AML-193 (cell line): ENCODE measurements at places on chromosomes 3 and 15.

DNA sequence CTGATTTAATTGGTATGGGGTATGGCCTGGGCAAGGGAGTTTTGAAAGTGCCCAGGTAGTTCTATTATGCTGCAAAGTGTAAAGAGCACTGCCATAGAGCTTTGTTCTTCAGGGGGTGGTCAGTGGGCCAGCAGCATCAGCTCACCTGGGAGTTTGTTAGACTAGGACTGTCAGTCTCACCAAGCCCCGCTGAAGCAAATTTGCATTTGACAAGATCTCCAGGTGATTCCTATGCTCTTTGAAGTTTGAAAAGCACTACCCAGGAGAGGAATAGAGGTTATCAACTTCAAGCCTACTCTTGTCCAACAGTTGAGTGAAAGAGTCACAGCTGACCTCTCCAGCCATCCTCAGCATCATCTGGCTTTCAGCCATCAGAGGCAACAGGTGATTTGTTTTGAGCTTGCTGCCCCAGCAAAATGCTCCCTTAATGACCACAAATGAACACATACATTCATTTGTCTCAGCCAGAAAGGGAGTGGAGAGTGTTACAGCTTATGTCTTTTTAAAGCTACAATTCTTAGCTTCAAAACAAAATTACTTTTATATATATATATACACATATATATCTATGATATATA, 8.0 kb downstream of the ZSCAN2 start:
- DNase-seq, result no peak

DNA sequence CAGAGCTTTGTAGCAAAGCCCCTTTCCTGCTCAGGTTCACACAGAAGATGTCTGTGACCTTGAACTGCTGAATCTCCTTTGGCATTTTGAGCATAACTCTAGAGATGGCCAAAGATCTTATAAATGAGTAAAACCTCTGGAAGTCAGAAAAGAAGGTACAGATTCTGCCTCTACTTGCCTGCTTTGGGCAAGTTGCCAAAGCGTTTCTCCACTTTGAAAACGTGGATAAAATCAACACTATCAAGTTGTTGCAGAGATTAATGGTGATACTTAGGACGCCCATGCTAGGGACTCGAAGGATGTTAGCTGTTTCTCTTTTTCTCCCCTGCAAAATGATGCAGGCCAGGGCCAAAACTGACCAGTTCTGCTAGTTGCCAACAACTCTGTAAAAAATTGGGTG, 68.0 kb upstream of the CMTM7 start:
- DNase-seq, result no peak

DNA sequence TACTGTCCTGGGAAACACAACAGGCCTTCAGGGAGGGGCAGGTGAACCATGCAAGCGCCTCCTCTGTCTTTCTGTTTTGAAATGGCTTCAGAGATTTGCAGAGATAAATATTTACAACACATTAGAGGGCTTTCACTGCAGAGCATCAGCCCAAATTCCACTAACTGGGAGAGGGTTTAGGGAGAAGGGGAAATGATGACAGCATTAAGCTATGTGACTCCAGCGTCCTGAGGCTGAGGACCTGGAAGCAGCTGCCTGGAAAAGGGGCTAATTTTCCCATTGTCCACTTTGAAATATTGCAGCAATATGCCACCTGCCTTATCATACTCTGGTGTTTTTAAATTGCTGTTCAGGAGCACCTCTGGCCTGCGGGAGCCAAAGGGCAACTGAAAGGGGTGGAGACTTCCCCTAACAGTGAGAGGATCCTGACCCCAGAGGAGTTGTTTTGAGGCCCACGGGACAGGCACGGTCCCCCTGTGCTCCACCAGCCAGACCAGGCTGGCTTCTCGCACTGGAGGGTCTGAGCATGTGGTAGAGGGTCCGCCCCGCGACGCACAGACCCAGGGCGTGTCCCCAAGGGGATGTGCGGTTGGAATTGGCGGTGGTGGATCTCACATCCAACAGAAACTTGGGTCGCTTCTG, 110.6 kb downstream of the XXYLT1 start:
- no peak for DNase-seq

DNA sequence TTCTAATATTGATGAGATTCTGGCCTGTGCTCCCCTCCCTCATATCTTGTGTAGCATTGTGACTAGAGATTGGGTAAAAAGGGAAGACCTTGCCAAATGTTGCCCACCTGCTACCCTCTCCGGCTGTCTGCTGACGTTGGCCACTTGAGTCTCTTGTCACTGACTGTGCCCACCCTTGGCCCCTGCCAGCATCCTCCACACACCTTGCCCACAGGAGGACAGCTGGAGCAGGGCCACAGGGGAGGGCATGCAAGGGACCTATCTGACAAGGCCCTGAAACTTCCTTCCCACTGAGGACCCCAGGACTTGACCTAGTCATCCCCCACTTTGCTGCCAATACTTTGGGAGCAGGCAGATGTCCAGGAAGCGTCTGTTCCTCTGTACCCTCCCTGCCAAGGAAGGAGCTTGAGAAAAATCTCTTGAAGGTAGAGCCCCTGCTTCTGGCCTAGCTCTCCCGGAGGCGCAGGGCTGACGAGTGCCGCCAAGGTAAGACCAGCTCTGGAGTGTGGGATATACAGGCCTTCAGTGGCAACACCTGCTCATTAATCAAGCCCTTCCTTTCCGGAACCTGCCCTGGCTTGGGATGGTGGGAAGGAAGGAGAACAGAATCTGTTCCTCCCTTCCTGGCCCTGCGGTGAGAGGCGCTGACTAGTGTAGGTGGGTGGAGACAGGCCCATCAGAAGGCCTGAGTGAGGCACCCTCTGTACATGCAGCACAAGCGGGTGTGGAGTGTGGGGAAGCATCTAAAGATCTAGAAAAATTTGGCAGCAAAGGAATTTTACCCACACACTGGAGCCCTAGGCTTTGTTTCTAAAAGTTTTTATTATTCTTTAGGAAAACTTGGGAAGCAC, 4.9 kb upstream of the PAK6 start:
- DNase-seq, result no peak

DNA sequence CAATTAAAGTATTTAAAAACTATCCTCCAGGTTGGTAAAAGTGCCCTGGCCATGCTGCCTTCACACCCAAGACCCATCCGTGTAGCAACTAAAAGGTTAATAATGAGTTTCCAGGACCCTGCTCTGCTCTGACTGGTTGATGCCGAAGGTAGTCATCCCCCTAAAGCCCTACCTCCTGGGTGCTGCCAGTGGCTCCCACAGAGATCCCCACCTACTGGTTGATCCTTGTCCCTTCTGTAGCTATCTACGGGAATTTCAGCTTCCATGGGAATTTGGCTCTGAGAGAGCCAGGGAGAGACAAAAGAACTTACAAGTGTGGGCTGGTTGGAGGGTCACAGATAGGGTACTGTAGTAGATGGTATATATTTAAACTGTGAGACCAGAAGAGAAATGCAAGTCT, 110.6 kb upstream of the NANOGP8 start:
- DNase-seq, result no peak

DNA sequence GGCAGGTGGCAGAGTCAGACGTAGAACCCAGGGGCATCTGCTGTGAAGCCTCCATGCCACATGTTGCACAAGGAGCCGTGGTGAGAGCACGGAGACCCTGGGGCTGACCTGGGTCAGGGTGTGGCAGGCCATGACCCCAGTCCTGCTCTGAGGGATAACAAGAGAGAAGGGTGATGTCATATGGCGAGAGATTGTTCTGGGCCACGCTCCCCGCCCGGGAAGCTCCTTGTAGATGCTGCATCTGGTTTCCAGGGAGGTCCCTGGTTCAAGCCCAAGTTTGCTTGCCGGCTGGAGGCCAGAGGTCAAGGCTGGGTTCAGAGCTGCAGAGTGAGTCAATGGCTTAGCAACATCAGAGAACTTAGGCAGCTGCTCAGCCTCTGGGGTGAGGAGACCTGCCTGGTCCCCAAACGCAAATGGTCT, 17.3 kb downstream of the FGD5 start:
- DNase-seq, result no peak

- no peak for DNase-seq
Observed at GRCh38 chr3:141643391-141643790, 94.7 kb upstream of the RNF7 start.

- no peak for DNase-seq
Observed at GRCh38 chr3:133461291-133461690, 61.4 kb downstream of the BFSP2 start.

GRCh38 chr3:134656211-134656800, 5.5 kb upstream of the KY start:
- DNase-seq, result no peak

GRCh38 chr15:78140292-78140691, 8.9 kb upstream of the IDH3A start:
- DNase-seq, result no peak

DNA sequence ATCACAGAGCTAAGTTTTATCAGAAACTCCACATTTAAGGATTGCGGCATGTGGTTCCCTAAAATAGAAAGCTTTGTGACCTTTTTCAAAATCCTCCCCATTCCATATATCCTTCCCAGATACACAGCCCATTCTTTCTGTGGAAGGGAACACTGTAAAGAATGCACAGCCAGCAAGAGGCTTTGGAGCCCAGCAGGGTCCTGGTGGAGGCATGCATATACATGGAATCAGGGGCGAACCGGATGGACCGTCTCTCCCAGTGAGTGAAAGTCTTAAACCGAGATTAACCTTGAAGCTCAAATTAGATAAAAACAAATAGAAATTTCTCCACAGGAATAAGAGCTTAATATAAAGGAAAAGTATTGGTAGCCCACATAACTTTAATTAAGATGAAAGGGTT, 436.2 kb upstream of the MDFIC2 start:
- DNase-seq, result no peak

- DNase-seq, result no peak
Observed at GRCh38 chr15:26631894-26632293, 141.0 kb downstream of the GABRB3 start.

GRCh38 chr15:72319985-72320671, at the start of gene CELF6:
Gene CELF6 (minus strand): TSS chr15:72320157. CDS start chr15:72319874, 283 bp downstream.
- no peak for DNase-seq

DNA sequence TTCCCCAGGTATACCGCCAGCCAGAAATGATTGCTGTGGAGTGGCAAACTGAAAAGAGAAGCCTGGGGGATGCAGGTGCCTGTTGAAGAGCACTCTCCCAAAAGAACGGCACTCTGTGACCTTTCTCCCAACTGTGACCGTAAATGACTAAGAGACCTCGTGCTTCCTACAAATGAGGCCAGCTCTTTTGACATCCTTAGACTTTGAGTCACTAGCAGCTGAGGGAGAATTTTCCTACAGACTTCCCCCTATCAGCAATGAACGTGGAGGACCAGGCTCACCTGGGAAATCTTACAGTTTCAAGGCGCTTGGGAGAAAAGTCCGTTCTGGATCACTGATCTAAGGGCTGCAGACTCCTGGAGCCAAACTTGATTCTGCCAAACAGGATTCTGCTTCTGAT, 8.6 kb downstream of the AQP9 start:
- DNase-seq, result peak; percentile 85

GRCh38 chr3:156964577-156964976, 138.4 kb downstream of the LEKR1 start:
- no peak for DNase-seq

DNA sequence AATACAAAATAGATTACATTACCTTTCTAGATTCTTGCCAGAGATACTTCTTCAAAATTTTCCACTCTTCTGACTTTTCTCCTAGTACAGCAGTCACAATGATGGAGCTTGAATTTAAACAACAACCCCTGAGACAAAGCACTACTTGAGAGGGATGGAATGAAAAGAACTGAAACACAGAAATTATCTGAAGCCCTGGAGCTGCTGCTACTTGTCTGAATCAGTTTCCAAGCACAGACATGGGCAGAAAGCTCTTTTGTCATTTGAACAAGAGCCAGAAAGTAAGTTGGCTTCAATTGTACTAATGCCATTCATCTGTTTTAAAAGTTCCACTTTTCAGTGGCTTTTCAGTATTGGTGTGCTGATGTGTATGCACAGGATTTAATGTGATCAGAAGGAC, 718.5 kb upstream of the ARPP21 start:
- no peak for DNase-seq

DNA sequence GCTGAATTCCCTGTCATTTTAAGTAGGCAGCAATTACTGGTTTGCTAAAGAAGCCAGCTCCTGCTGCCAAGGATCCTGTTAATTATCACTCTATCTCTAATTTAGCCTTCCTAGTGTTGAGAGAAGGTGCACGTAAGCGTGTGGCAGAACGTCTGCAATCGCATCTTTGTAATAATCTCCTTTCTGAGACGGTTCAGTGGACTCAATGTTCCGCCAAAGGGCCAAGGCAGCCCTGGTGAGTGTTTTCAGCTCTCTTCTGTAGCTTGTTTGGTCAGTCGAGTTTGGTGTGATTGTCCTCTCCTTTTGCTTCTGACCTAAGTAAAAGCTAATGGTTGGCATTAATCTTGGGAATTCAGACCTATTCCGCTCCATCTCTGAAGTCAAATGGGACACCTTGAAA, 24.2 kb downstream of the MITF start:
- no peak for DNase-seq

DNA sequence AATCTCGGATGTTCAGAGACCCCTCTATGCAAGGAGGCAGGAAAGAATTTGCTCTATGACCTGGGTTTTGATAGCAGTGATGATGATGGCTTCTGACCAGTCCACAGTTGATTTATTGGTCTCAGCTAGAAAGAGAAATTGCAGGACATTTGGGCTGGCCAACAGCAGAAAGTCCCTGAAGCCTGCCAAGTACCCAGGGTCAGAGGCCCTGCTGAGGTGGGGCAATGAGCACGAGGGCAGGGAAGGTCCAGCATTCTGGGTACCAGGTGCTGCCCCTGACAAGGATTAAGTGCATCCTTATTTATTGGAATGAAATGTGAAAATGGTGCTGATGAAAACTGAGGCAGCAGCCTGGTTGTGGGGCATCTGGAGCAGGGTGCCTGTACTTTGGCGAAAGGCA, 19.8 kb downstream of the C3orf62 start:
- no peak for DNase-seq

DNA sequence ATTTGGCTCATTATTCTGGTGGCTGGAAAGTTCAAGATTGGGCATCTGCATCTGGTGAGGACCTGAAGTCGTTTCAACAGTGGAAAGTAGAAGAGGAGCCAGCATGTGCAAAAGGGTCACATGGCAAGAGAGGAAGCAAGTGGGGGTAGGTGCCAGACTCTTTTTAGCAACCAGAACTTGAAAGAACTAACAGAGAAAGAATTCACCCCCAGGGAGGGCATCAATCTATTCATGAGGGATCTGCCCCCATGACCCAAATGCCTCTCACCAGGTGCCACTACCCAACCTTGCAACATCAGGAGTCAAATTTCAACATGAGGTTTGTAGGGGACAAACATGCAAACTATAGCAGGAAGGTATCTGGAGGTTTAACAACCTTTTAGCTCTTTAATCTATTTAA, 10.3 kb upstream of the RYK start:
- DNase-seq, result no peak

DNA sequence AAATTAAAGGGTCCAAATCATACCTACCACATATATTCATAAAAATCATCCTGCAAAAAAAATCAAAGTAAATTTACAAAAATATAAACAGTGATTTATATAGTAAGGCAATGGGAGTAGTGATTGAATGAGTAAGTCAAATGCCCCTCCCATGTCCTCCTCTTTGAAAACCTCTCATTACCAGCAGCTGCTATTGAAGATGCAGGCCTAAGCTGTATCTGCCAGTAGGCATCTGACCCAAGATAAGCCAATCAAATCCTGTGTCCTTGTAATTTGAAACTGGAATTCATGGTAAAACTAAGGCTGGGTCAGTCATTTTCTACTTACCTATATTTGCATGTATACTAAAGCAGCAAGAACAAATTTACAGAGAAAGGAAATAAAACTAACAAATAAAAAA, 60.4 kb upstream of the POU1F1 start:
- no peak for DNase-seq

- DNase-seq, result no peak
Observed at GRCh38 chr15:79283252-79284048, 928 bp downstream of the ANKRD34C start.

GRCh38 chr15:37581866-37582532, 352.4 kb upstream of the TMCO5A start:
- DNase-seq, result no peak
